ENCODE measurements at places on chromosomes 12 and 14.

GRCh38 chr12:88998421-88998820 lies 353.9 kb downstream of the DUSP6 start:
- DNase-seq: no peak

GRCh38 chr14:56150645-56151345 lies 32.6 kb downstream of the PELI2 start:
- DNase-seq: no peak

GRCh38 chr12:47361389-47362021 lies 281.7 kb upstream of the AMIGO2 start:
- peak; percentile 62 for DNase-seq

GRCh38 chr14:88727057-88727456 lies 65.7 kb downstream of the EML5 start:
- DNase-seq: no peak

DNA sequence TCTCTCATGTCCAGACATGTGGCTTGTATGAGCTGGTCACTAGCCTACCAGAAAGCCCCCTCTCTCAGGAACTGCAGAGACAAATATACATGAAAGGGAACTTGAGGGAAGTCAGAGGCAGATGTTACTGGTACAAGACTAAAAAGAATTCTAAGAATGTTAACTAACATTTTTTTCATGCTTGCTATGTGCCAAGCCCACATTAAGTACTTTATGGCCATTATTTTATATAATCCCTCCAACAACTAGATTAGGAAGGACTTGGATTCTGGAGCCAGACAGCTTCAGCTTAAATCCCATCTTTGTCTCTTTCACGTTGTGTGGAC lies 24.6 kb downstream of the TTC9 start:
- no peak for DNase-seq

GRCh38 chr12:54497883-54498282 lies 331 bp downstream of the NCKAP1L start:
- no peak for DNase-seq

DNA sequence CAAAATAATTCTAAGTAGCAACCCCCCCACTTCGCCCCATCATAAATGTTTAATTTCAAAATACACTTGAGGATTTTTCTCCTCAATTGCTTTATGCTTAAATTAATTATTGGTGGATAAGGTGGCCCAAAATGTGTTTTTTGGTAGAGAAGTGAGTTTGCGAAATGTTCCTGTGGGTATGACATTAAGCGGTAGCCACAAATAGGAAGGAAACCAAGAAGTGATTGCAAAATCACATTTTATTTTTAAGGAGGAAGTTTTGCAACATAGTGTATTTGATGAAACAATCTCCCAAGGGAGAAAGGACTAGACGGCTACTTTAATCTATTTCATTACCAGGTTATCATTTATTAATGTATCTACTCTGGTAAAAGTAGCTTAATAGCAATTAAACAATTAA lies 25.5 kb downstream of the SLC25A3 start:
- DNase-seq: no peak

- no peak for DNase-seq
Measured at GRCh38 chr12:123056053-123056452, 75.6 kb downstream of the ARL6IP4 start.

DNA sequence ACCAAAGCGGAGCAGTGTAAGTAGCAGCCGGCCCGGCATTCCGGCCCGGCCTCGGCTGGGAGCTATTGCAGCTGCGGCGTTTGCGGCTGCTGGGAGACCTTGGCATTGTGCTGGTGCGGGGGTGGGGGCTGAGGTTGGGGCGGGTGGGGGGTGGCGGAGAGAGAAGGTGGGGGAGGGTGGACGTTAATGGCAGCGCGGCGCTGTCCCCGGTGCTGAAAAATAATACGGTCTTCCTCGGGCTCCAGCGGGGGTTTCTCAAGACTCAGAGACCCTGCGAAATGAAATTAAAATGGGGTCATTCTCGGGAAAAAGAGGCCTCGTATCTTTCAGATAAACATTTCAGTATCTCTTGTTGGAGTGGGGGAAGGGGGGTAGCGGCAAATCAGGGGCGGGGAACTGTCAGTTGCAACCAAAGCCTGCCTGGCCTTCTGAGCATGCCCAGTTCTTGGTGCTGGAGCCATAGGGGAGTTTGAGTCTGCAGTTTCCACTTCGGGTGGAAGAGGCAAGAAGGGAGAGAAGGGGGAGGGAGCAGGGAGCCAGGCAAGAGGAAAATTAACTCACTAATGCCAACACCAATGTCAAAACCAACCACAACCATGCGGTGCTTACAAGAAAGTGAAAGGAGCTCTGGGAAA lies 414 bp downstream of the UNC79 start:
- DNase-seq: no peak

Data from activated naive CD4-positive, alpha-beta T cell treated with anti-CD3 and anti-CD28 coated beads, Interleukin-2, amount 10 ng/mL, durations not matched to agents 7 days and 5 days (primary cell).